ENCODE measurements at places on chromosomes 16 and 17.

DNA sequence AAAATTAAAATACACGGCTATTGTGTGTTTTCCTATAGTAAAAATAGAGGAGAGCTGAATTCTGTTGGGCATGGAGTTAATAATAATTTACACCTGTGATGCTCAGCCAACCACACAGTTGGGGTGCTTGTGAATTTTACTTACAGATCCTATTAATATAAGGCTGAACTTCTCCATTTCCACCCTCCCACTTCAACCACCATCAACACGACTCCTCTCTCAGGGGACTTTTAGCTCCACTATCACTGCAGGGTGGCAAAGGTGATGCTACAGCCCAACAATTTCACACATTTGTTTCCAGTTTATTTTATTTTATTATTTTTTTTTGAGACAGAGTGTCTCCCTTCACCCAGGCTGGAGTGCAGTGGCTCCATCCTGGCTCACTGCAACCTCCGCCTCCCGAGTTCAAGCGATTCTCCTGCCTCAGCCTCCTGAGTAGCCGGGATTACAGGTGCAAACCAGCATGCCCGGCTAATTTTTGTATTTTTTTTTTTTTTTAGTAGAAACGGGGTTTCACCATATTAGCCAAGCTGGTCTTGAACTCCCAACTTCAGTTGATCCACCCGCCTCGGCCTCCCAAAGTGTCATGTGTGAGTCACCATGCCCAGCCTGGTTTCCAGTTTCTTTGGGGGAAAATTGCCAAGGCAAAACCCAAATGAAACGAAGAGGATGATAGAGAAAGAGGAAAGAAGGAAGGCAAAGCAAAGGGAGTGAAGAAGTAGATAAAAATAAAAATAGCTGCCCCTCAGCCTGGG, 57.9 kb downstream of the GNA13 start:
- no peak for DNase-seq

DNA sequence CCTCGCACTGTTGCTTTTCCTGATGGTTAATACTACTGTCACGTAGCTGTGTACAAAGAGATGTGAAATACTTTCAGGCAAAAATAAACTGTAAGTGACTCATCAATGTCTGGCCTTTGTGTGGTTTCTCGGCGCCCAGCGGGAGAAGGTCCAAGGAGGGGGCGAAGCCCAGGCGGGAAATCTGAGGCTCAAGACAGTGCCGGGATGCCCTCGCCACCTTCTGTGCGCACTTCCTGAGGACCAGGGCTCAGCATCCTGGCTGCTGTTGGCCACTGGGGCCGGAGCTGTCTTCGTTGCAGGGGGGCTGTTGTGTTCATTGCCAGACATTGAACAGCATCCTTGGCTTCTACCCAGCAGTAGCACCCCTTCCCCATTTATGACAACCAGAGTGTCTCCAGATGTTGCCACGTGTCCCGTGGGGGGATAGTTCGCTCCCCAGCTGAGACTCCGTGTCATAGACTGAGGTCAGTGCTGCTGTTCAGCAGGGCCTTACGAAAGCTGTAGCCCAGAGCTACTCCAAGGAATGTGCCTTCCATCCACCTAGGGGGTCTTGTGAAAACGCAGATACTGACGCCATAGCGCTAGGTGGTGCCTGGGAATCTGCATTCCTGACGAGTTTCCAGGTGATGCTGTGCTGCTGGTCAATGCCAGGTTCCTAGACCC, 67.3 kb upstream of the PLCG2 start:
- DNase-seq: no peak

DNA sequence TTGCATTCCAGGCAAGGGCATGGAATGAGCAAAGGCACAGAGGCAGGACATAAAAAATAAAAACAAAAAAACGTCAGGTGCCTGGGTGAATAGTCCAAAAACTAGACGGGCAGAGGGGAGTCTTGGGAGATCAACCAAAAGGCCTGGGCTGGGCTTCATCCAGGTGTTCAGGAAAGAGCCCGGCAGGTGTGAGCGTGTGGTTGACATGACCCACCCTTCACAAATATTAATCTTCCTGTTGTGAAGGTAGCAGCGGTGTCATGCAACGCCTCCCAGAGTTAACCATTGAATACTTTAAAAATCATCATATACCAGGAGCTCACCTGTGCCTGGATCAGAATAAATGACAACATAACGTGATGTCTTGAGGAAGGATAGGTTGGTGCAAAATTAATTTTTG, 90.6 kb downstream of the USP22 start:
- DNase-seq: no peak

DNA sequence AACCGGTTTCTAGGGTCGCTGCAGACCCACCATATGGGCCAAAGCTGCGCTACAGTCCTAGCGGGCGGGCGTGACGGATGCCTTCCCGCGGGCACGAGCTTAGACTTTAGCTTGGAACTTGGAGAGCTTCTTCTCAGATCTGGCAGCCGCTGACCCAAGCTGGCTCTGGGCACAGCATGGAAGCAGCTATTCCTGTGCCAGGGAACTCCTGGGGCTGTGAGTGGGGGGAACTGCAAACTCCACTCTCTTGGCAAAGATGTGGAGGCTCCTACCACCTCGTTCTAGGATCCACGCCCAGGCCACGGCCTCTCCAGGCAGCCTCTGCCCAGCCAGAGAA, 8.8 kb downstream of the FAAP100 start:
- no peak for DNase-seq

DNA sequence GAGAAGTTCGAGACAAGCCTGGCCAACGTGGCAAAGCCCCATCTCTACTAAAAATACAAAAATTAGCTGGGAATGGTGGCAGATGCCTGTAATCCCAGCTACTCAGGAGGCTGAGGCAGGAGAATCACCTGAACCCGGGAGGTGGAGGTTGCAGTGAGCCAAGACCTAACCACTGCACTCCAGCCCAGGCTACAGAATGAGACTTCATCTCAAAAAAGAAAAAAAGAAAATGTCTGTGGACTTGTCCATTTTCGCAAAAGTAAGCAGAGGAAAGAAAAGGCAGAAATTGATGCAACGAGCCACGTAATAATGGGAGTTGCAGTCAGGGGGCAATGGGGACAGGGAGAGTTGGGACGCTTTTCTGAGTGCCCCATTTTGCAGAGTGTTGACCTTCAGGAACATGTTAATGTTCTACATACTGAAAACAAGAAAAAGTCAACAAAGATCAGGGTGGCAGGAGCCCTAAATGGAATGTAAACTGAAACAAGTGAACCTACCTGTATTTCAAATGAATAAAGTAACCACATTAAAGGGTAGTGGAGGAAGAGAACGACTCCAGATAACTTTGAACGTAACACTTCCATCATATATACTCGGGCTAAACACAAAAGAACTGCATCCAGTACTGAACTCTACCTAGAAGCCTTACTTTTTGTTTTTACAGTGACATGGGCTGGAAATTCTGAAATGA, 76.4 kb downstream of the CNGB1 start:
- no peak for DNase-seq

DNA sequence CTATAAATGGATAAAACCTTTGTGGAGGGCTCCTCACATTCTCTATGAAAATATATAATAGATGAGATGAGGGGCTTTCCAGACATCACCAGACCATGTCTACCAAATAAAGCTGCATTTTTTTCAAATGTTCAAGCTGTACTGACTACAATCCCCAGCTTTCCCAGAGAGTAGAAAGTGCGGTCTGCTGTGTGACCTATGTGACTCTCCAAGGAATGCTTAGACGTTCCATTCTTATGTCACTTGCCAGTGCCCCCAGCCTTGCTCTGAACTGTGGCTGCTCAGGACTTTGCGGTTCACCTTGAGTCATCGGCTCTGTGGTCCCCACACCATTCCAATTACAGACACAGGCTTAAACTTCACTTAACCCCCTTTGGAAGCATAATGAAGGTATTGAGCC, 47.8 kb upstream of the SCNN1B start:
- no peak for DNase-seq

DNA sequence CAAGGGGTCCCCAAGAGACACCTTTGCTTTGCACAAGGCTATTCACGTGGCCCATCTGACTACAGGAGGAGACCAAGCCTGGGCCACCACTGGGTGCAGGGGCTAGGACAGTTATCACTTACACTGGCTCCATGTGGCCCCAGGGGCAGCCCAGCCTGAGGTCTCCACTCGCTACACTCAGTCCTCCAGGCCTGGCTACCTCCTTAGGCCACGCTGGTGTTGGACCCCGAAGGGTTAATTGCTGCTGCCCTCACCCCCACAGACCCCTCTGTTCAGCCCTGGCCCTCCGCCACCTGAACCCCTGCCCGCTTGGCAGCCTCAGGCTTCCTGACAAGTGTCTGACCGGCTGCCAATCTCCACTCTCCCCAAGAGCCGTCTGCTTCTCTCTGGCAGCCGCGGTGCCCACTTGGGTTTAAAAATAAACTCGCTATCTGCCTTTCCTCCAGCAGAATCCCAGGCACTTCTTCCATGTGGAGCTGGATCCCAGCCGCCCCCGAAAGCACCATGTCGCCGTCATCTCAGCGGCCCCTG, 27.8 kb downstream of the ADAM11 start:
- DNase-seq: no peak

GRCh38 chr17:77189148-77189547, 48.4 kb downstream of the SEC14L1 start:
- no peak for DNase-seq

DNA sequence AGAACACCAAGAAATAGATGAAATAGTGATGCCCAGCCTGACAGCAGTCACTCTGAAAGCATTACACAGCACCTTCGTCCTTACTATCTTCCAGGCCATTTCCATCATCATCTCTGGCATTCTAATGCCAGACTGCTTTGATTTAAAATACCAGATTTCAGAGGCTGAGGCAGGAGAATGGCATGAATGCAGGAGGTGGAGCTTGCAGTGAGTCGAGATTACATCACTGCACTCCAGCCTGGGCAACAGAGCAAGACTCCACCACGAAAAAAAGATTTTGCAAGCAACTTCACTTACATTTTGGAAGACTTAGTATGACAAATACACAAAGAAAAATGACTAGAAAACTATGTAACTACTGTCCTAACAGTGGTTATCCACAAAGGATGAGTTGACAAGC, 244.0 kb downstream of the CPPED1 start:
- DNase-seq: no peak

GRCh38 chr17:82835766-82836512, 3.9 kb downstream of the ZNF750 start:
- DNase-seq: no peak

GRCh38 chr17:45757431-45758218, 26.5 kb upstream of the CRHR1 start:
- no peak for DNase-seq

GRCh38 chr17:68512960-68513474, 787 bp downstream of the PRKAR1A start:
- DNase-seq: no peak

- DNase-seq: no peak
These were observed at the start of gene NDRG4 for GRCh38 chr16:58499615-58500351. Gene NDRG4, plus strand, starts transcription at chr16:58500143. Its CDS starts 106 bp downstream, at chr16:58500249.

Measured in NCI-H2081 treated with DMSO at 0.1 percent for 48 hours (cell line).